ENCODE measurements at places on chromosomes 12 and 14. TPM values are rescaled to one million over a fixed set of nuclear protein-coding genes. Genes with fewer than 3 reads are reported as not detected.

The CD163 gene
- not detected for total RNA-seq

The MSRB3 gene
- 67.8 TPM for total RNA-seq

The KCNC2 gene
- not detected for total RNA-seq

The NEUROD4 gene
- total RNA-seq: not detected

The TAS2R30 gene
- total RNA-seq: 12.6 TPM
